ENCODE measurements at places on chromosomes 3 and 15. TPM values are rescaled to one million over a fixed set of nuclear protein-coding genes. Genes with fewer than 3 reads are reported as not detected.

GRCh38 chr3:127964053-127964452 lies 49.0 kb downstream of the KBTBD12 start:
- no peak for DNase-seq

DNA sequence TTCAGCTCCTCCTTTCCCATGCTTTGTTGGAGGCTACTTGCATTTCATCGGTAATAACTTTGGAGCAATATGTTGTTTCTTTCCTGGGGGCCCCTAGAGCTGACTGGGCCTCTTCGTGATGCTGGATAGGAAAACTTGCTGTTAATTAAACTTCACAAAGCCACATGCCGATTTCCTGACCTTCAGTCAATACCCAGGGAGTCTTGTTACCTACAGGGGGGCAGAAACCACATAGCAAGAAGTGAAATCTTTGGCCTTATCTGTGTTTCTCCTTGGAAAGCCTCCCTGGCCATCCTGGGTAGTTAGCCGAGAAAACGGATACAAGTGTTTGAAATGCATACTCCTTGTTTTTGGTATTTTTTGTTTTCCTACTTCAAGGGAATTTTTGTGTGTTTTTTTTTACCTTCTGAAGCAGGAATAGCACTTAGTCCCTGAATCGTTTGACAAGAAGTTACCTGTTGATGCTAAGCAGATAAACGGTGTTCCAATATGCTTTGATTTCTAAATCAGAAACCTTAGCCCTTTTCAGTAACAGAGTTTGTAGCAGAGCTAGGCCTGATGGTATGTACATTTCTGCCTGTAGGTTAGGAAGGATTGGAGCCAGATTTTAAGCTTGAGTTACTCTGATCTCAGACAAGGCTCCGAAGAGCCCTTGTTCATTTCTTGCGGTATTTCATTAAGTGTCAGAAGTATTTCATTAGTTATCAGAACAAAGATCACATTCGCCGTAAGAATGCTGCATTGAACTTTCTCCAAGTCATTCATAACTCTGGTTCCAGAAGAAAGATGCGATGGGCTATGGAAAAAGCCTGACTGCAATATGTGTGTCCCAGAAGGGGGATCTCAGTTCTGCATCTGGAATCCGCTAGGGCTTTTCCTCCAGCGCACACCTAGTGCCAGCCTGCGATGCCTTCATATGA lies 111.5 kb downstream of the THSD4 start:
- no peak for DNase-seq

SLC7A14 gene
- not detected for total RNA-seq

- no peak for DNase-seq
Measured at GRCh38 chr3:126394179-126394976, at the start of gene CFAP100. Gene CFAP100, plus strand, starts transcription at chr3:126394909. Its CDS starts 1,092 bp downstream, at chr3:126396001.

PDZRN3 gene
- 38.3 TPM for total RNA-seq

ZBTB47 gene
- 32.1 TPM for total RNA-seq

GRCh38 chr3:70606018-70606417 lies 293.6 kb upstream of the MDFIC2 start:
- no peak for DNase-seq

- no peak for DNase-seq
Measured at GRCh38 chr3:174957081-174957480, 97.9 kb downstream of the NAALADL2 start.

GPR176 gene
- 1.7 TPM for total RNA-seq

HYKK gene
- total RNA-seq = 12.5 TPM

- no peak for DNase-seq
Measured at GRCh38 chr3:4030624-4031023, 231.4 kb downstream of the LRRN1 start.

DNA sequence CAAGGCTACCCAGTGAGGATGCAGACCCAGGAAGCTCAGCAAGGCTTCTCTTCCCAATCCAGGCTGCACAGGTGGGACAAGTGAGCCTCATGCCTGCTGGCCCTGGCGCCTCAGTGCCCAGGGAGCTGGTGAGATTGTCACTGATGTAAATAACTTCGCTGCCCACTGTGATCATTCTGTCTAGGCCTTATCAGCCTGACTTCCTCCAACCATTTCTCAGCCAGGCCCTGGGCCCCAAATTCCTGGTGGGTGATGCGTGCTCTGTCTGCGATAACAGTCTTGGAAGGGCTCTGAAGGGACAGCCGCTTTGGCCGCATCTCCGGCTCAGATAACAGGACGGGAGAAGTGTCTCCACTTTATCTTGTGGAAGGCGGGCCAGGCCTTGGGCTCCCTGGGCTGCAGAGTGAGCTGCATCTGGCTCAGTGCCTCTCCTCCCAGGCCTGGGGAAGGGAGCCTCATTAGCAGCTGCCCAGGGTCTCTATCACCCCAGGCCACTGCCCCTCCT lies 2.2 kb upstream of the FBLN2 start:
- DNase-seq = no peak

ANKRD63 gene
- total RNA-seq = not detected

GRCh38 chr15:52115598-52116427 lies 3.2 kb upstream of the BCL2L10 start:
- DNase-seq = no peak

ANKRD34C gene
- total RNA-seq = not detected

DNA sequence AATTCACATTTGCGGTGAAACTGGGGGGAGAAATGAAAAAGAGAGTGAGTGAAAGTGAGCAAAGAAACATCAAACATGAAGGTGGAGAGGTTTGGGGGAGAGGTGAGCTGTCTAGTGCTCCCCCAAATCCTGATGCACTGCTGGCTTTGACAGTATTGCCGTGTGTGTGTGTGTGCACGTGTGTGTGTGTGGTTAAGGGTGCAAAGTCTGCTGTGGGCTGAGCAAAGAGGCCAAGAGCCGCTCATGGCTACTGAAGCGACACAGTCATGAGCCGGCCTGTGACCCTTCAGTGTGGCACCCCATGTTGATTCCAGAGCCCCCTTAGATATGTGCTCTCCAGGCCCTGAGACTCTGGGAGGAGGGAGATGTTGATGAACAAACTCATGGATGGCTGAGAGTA lies 94.3 kb downstream of the DGKG start:
- no peak for DNase-seq

- DNase-seq = peak; percentile 92
Measured at GRCh38 chr3:195863121-195864061, 45.0 kb downstream of the TNK2 start.

AMIGO3 gene
- not detected for total RNA-seq

DNA sequence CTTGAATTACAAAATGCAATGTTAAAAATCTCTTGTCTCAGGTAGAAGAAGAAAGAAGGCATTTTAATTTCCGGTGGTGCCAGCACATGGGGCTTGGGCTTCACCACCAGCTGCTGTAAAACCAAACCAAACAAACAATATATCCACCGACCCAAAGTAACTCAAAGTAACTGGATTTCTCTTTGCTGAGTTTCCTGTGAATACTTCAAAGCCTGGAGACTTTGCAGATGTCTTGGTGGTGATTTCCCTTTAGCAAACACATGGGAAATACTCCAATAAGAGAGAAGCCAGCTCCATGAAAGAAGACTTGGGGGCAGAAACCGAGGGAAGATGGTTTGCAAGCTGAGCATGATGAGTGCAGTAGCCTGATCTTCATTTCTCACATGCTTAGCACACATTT lies 62.6 kb downstream of the EIF4E3 start:
- no peak for DNase-seq
